ENCODE measurements at places on chromosomes 7 and 10.
A peak's percentile ranks its signal among the peaks of the same experiment; 100 is the strongest.

DNA sequence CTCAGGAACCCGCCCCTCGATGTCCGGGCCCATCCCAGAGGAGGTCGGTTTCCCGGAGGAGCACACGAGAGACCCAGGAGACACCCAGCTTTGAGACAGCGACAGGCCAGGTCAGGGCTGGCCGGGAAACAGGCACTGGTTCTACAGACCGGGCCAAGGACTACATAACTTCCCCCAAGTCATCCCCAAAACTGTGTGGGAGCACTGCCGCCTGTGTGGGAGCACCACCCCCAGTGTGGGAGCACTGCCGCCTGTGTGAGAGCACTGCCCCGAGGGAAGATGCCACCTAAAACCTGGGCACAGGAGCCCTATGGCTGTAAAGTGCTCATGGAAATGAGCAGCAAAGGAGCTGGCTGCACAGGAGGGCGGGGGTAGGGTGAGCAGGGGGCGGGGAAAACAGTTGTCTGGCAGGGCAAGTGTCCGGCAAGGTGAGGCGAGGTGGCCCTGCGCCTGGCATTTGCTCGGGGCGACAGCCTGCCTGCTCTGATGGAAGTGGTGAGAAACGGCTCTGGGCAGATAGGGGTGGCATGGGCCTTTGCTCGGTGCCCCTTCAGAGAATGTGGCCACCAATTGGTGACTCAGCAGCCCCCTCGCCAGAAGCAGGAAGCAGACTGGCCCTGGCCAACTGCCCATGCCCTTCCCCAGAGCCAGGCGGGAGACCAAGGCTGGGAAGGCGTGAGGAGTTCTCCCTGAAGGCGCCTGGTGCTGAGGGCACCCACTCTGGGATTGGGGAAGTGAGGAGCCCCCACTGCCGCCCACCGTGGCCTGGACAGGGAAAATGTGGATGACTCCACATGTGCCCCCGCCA is 26.2 kb downstream of the PAPOLB start:
- no peak for DNase-seq

GRCh38 chr7:66604198-66604597 is 24.5 kb upstream of the KCTD7 start:
- no peak for DNase-seq

GRCh38 chr10:116737627-116738327 is 4.6 kb downstream of the HSPA12A start:
- DNase-seq = no peak

DNA sequence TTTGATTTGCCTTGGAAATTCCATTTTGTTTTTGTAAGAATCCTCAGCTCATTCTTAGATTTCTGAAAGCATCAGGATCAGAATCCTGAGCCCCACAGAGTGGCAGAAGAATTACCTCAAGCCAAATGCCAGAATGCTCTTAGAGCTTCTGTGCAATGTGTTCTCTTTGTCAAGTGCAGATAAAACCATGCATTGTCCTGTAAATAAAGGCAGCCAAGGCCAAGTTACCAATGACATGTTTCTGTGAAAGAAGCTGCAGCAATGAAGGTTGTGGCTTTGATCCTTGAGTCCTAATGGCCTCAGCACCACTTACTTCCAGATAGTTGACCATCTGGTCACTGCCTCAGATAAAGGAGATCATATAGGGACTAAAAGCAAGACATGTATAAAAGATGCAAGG is 343.3 kb upstream of the AKR1E2 start:
- no peak for DNase-seq

DNA sequence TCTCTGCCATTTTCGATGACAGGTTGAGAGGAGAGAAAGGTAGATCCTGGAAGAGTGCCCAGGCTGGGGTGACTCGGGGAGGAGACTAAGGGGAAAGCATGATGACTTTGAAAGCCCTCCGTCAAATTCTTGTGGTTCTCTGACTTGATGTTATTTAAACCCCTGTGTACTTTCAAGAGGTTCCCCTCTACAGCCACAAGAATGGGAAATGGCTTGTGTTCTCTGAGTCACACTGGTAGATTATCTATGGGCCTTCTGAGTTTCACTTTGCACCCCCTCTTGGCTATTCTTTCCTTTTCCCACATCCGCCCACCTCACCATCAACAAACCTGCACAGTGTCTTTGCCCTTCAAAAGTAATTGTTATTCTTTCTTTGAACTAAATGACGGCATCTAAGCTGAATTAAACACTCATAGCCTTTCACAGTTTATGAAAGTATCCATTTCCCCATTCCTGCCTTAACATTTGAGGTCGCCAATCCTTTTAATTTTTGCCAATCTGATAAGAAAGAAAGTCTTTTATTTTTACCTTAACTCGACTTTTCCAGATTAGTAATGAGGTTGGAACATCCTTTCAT is 24.1 kb downstream of the PRF1 start:
- DNase-seq = no peak

DNA sequence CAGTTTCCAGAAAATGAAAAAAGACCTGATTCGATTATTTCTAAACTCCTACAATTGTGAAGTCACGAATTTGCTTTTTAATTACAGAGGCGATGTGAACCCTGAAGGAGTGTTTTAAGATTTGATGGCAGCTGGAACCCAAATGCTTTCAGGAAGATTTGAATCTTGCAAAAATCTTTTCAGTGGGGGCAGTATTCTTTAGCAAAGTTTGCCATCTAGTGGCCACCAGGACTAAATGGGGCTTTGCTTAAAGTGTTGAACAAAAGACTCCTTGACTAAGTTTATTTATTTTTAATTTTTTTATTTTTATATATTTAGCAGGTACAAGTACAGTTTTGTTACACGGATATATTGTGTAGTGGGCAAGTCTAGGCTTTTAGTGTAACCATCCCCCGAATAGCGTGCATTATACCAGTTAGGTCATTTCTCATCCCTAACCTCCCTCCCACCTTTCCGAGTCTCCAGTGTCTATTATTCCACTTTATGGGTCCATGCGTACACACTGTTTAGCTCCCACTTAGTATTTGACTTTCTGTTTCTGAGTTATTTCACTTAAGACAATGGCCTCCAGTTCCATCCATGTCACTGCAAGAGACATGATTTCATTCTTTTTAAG is 98.8 kb downstream of the CACNB2 start:
- DNase-seq = peak; percentile 22

GRCh38 chr10:1374511-1375345 is 318.5 kb downstream of the WDR37 start:
- DNase-seq = no peak

DNA sequence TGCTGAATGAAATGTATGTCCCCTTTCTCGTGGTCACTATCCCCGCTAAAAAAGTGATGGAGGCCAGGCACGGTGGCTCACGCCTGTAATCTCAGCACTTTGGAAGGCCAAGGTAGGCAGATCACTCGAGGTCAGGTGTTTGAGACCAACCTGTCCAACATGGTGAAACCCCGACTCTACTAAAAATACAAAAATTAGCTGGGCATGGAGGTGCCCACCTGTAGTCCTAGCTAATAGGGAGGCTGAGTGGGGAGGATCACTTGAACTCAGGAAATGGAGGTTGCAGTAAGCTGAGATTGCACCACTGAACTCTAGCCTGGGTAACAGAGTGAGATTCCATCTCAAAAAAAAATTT is 91.4 kb upstream of the MKLN1 start:
- DNase-seq = no peak

- no peak for DNase-seq
Observed at GRCh38 chr7:106840342-106840741, 24.7 kb upstream of the PIK3CG start.

- no peak for DNase-seq
Observed at GRCh38 chr7:26550492-26550891, 258.8 kb downstream of the SNX10 start.

DNA sequence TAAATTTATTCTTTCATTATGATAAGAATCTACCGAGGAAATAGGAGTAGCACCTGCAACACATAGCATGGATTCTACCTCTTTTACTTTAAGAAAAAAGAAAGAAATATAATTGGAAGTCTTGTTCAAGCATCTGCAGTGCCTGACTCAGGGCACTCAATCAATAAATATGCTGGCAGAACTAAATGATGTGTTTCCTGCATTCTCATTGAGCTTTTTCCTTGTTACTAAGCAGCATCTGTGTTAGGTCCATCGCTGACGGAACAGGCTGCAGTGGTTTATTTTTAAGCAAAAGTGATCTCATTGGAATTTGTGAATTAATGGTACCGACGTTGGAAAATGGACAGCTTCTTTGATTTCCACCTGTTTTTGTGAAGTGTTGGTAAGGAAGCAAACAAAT is 417.5 kb downstream of the DPP6 start:
- no peak for DNase-seq

DNA sequence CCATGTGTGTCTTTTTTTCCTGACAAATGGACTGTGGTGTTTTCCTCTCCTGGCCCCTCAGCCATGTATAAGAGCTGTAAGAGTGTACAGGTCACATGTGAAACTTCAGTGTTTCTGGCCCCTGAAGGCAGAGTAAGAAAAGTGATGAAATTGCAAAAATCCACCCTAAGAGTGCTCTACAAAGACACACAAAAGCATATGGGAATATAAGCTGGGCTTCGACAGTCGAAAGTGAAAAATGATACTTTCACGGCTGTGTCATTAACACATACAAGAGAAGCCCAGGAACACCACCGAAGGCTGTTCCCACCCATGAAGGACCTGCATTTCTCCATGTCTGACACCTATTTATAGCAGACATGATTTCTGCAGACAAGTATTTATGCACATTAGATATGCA is 192.2 kb downstream of the PARD3 start:
- DNase-seq = no peak

- no peak for DNase-seq
Observed at GRCh38 chr7:137930581-137930980, 71.3 kb downstream of the CREB3L2 start.

DNA sequence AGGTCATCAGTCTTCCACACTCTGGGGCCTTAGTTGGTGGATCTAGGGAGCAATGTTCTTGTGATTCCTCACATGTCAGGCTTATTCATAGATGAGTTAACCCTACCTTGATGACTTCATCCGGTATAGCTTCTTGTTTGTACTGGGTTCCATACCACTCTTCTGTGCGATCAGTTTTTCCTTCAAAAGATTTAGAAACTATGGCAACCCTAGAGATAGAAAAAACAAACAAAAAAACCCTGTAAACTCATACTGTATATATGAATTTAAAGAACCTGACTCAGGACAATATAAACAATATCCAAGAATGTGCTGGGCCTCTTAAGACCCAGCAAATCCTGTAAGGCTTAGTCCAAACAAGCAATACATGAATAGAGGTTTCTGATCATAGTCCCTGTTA is 83.5 kb downstream of the IDE start:
- no peak for DNase-seq

DNA sequence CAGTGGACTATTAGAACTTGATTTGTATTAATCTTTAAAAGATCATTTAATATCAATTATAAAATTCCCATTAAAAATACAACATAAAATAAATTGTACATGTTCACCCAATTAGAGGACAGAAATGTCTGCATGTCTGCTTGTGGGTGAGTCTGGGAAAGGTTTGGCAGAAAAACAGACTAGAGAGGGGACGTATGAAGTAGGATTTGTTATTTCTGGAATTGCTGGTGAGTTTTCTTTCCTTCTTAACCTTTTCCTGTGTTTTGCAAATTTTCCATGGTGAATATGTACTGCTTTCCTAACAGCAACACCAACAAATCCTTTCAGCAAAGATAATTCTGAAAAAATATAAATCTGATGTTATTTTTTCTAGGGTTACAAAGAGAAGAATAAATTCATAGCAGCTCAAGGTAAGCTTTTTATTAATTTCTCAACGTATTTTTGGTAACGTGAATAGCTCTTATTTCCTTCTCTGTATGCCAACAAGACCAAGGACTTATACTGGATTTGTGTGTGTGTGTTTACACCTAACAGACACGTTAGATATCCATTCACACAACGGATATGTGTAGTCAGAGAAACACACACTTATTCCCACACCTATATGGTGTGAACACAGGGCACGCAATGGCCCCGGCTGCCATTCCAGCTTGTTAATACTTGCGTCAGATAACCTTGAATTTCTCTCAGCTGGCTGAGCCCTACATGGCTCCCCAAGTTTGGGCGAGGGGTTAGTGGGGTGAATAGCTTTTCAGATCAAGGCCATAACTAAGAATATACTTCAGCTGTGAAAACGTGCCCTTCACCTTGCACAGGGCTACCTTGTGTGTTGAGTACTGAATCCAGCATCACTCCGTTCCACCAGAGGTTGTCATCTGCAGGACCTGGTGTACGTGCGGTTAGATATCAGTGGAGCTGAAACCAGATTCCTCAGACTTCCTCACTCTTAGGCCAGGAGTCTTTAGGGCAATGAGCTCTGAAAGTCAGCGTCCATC is 64.6 kb downstream of the MKI67 start:
- no peak for DNase-seq

GRCh38 chr10:103715430-103715829 is 139.9 kb downstream of the SH3PXD2A start:
- DNase-seq = no peak

DNA sequence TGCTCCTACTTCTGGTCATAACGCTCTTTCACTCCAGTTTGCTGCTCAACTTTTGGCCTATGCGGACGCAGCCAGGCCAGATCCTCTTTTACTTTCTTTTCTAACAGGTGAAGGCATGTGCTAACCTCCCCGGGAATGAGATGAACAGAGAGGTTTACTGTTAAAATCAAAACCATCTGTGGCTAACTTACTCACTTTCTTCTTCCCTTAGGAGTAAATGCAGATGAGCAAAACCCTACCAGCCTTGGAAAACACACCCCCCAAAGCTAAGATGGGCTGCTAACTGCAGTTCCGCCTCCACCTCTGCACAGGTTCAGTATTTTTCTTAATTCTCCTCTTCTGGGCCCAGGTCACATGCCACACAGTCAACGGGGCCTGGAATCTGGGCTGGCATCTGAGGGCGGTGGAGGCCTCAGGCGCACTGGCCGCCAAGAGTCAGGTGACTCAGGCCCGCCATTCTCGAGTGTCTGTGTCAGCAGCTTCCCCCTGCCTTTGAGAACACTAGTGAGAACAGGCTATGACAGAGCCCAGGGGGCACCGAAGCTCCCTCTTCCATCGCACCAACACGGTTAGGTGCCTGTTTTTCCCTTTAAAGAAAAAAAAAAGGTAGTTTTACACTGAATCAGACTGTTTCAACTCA is 11.1 kb downstream of the FAM53B start:
- no peak for DNase-seq

GRCh38 chr10:78964952-78965633 is 103.7 kb upstream of the ZMIZ1 start:
- no peak for DNase-seq

DNA sequence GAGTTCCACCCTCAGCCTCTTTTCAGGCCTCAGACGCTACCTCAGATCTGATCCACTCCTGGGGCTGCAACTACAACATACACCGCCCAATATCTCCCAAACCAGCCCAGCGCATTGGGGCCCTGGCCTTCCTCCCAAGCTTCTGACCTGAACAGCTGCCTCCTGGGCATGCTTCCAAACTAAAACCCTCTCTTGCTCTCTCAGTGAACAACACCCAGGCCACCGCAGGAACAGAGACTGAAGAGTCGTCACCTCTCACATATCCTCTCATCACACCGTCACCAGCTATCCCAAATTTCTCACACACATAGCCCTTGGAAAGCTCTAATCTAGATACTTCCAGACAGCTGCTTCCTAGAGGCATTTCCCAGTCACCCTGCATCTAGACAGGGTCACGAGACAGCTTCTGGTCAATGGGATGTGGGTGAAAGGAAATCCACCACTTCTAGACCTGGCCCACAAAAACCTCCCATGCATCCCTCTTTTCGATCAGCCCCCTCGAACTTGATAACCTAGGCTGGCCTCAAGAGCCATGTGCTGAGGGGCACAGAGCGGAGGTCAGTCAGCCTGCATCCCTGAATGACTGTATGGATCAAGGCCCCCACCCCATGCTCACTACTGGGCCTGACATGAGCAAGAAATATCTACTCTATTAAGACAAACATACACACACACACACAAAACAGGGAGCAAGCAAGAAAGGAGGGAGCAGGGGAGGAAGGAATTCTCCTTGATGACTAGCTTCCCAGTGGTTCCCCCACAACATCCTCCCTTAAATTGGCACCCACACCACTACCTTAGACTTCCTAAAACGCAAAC is 1.8 kb downstream of the PARP12 start:
- no peak for DNase-seq

All from AML-193 (cell line).